COR-L47 (cell line): ENCODE measurements at places on chromosomes 2 and 18.
A peak's percentile ranks its signal among the peaks of the same experiment; 100 is the strongest.

DNA sequence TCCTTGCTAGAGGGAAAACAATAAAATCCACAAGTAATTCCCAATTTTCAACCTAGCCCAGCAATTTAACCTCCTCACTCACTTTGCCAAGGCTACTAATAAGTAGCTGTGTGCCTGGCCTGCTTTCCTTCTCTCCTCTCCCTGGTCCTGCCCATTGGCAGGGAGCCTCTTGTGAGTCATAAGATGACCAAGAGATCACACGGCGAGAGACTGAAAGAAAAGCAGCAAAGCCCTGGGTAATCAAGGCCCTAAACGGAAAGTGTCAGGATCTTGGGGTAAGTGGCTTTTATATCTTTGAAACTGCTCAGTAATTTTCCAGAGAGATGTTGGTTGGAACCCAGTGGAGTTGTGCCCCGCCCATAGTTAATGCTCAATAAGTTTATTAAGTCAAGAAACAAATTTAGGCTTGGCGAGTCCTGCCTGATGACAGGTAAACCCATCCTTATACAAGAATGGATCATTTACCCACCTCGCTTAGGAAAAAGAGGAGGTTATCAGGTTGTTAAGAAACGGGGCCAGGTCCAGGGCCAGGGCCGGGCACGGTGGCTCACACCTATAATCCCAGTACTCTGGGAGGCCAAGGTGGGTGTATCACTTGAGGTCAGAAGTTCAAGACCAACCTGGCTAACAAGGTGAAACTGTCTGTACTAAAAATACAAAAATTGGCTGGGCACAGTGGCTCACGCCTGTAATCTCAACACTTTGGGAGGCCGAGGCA, 10.0 kb upstream of the ADAM17 start:
- peak; percentile 0 for DNase-seq

- DNase-seq: no peak
Measured at GRCh38 chr18:63523660-63524059, 18.5 kb upstream of the SERPINB12 start.

GRCh38 chr2:206241736-206242135, 32.7 kb upstream of the ZDBF2 start:
- DNase-seq: no peak

- DNase-seq: no peak
Measured at GRCh38 chr2:95024960-95025405, 525 bp upstream of the MAL start.

DNA sequence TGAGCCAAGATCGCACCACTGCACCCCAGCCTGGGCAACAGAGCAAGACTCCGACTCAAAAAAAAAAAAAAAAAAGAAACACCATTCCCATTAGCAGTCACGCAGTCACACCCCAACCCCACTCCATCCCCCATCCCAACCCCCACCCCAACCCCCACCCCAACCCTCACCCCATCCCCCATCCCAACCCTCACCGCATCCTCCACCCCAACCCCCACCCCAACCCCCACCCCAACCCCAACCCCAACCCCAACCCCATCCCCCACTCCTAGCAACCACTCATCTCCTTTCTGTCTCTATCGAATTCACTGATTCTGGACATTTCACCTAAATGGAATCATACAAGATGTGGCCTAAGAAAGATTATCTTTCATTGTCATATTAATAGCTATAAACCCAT, 25.9 kb upstream of the ATP9B start:
- DNase-seq: no peak

DNA sequence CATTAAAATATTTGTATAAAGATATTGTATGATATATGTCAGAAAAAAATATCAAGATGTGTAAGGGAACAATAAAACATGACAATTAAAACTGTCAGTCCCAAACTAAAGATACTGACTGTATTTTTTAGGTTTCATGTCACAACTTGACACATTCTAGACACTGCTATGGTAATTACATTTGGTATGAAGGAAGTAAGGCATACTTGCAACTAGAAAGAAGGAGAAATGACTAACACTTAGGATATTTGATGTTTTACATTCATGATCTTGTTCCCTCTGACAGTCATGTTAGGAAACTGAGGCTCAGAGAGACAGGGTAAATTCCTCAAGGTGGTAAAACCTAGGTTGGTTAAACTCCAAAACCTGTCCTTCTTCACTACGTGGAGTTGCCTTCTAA, 68.3 kb downstream of the TMEFF2 start:
- no peak for DNase-seq

GRCh38 chr2:240990266-240990529, 8.2 kb upstream of the SNED1 start:
- no peak for DNase-seq

DNA sequence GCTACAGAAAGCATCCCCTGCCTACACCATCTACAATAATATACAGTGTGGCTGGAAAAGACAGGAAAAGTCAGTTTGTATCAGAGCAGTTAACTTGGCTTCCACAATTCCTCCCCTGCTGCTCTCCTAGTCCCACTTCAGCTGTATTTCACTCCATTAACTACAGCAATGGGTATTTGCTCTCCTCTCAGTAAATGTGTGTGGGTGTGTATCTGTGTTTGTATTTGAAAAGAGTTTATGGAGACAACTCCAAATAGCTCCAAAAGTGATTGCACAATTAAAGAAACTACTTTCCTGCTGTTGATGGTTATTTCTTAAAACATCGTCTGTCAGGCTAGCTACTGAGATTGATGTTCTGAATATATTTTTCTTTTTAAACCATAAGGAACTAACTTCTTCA, 333.7 kb upstream of the FIGN start:
- peak; percentile 4 for DNase-seq

GRCh38 chr2:191217580-191217979, 27.6 kb upstream of the MYO1B start:
- DNase-seq: no peak

DNA sequence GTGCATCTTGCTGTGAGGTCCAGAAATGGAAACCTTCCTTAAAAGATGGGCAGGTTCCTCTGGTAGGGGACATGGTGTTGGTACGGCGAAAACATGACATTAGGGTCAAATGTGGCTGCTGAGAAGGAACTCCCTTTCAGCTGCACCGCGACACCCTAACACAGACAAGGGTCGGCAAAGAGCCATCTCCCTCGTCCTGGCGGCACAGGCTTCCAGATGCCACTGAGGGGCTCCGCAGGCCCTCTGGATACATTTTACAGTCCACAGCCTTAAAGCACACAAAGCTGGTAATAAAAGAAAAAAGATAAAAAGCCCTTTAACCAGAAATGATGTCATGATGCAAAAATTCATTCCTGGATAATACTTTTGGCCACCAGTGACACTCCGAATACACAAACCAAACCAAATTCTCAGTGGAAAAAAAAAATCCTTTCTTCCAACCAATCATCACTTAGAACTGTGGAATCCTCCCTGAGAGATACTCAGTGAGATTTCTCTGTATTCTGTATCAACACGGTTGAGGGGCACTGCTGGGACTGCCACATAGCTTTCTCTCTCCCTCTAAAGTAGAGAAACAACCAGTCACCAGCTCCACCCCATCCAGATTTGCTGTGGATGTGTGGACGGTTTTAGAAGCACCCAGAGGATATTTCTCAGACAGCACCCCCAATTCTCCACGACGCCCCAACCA, 174.8 kb downstream of the HDAC4 start:
- no peak for DNase-seq

DNA sequence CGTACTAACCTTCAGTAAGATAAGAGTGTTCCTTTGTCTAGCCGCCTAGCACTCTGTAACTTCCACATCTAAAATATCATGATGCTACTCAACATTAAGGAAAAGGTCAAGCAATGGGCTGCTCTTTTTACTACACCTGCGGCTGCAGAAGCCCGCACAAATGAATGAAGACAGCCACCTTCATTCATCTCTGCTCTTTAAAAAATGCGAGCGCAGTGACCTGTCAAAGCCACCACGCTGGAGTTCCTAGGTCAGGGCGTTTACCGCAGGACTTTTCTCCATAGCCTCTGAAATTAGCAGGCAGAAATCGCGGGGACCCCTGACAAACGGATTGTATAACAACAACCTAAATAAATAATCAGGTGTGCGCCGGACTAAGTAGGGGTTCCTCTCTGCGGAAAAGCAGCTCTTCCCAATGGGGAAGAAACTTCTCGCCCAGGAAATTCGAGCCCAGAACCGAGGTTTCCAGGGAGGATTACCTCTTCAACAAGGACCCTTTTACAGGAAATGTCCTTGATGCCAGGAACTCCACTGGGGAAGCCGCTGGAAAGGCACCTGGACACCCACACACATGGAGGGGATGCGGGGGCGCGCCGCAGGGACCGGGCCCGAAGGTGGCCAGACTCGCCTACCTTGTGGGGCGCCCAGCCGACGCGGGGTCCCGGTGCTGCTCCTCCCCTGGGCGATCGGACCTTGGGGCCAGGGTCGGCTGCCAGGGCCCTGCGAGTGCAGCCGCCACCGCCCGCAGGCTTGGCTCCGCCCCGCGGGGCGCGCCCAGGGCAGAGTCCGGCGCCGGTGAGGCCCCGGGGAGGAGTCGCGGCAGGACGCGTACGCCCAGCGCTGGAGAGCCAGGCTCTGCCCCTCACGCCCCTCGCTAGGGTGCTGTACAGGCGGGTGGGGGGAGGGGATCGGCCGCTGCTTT, at the start of gene CCDC68:
CCDC68 (minus strand) TSS at position 758 of the 922 bp plus-strand sequence. CDS start 16,670 bp downstream, outside the sequence.
- no peak for DNase-seq

DNA sequence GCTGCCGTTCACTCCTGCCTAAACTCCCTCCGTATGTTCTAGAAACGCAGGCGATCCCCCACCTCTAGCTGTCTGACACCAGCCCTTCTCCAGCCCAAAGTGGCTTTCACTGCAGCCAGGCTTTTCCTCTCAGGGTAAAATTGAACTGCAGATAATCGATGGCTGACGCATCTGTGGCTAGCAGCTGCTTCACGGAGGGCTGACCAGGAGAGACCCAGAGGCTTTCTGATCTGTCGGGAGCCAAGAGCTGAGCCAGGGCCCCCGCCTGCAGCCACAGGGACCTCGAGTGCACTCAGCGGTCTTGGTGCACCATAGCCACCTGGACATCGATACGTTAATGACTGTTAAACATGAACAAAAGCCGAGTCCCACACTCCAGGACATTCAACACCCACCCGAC, 107.5 kb downstream of the MBP start:
- no peak for DNase-seq

DNA sequence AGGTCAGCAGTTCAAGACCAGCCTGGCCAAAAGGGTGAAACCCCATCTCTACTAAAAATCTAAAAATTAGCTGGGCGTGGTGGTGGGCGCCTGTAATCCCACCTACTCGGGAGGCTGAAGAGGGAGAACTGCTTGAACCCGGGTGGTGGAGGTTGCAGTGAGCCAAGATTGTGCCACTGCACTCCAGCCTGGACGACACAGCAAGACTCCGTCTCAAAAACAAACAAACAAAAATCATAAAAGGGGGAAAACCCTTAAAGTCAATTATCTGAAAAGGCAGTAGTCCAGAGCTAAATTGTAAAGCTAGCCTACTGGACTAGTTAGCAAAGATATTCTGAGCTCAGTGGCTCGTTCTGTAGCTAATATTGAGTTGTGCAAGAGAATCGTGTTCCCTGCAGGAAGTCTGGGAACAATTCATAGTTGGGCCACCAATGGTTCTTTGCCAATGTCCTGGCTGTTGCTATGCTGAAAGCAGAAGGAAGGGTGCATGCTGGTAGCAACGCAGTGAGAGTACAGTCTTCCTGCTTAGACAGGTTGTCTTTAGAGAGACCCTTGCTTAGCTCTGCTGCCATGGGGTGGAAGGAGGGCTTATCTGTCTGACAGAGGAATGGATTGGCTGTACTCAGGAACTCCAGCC, 4.3 kb downstream of the TGOLN2 start:
- DNase-seq: no peak

DNA sequence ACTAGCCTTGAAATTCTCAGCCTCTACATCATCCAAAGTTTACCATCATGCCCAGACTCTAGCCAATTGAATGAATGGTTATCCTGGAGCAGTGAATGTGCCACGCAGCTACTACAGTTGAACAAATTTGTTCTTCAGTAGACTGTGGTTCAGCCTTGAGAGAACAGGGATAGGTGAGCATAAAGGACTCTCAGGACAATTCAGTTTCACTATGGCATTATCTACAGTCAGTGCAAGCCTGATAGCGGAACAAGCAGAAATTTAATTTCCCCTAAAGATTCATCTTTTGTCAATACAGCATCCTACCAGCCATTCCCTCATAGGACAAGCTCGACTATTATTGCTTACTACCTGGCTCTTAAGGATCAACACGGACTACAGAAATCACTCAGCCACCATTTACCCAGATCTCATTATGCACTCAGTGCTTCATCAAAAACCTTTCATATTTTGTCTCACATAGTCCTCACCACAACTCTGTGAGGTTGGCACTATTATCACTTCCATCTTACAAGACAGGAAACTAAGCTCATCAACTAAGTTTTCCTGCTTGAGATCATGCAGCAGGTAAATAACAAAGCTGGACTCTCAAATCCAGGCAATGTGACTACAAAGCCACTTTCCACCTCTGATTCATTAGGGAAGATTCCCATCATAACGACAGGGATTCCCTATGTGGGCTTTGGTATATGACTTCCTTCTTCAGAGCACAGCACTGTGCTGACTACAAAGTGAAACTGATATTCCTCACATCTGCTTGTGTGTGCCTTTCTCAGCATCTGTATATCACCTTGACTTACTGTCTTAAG, 181.5 kb upstream of the ACVR2A start:
- DNase-seq: no peak

DNA sequence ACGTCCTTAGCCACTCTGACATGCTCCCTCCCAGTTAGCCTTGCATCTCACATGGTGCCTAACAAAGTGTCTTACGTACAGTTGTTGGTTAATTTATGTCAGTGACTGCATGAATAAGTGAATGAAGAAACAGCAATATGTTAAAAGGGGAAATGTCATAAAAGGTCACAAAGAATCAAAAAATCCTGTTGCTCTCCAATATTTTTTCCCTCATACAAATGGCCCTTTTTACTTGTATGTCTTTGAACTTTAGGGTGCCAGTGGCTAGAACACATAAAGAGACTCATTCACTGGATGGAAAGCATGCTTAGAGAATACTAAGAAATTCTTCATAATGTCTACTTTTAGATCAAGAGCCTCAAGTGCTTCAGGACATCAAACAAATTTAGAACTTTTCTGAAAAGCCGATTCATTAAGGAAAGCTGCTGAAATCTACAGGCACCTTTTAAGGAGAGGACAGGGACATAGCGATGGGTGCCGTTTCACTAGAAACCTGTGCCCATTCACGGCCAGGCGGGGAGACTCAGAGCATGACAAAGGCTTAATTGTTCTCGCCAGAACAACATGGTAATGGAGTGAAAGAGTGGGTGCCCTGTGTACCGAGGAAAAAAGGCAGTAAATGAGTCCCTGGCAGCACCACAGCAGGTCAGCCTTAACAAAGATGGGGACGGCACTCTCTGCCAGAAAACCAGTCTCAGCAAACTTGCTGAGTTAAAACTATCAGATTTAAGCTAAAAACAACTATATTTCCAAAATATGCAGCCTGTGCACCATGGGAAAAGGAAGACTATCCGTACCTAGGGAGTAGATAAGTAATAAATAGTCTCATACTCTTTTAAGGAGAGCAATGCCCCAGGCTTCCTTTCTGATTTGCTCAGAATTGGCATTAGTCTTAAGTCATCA, 71.6 kb upstream of the SPTBN1 start:
- no peak for DNase-seq
